ENCODE measurements at places on chromosomes 7 and 10. TPM values are rescaled to one million over a fixed set of nuclear protein-coding genes. Genes with fewer than 3 reads are reported as not detected.

The CPVL gene
- not detected for total RNA-seq

- no peaks in the 10 kb centered on the region for H3K4me1 ChIP-seq
- peaks cover 2% of the 10 kb centered on the region for H3K27me3 ChIP-seq
- no peaks in the 10 kb centered on the region for H3K36me3 ChIP-seq
- H3K4me3 ChIP-seq = no peak overlapping the region
- no peak overlapping the region for H3K27ac ChIP-seq
Observed at GRCh38 chr10:43667761-43668386, 19.2 kb upstream of the ZNF32 start.

The EPO gene
- total RNA-seq = not detected

DNA sequence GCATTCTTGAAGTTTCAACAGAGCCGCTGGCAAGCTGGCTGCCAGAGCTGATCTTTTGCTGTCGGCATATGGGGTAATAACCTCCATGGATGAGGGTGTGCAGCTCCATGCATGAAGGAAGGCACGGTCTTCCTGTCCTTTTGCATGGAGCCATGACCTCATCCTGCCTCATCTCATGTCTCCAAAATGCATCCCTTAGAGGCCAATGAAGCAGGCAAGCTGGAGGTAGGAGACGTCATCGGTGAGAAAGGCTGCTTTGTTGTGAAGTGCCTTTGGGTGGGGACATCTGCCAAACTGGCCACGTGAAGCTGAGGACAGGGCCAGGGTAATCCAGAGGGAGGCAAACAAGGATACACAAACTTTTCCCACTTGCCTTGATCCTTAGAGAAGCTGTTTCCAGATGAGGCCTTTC, 161.5 kb upstream of the TBX20 start:
- no peaks in the 10 kb centered on the region for H3K36me3 ChIP-seq
- no peak overlapping the region for H3K27ac ChIP-seq
- DNase-seq = no peak
- H3K4me3 ChIP-seq = no peak overlapping the region

- H3K4me1 ChIP-seq = no peaks in the 10 kb centered on the region
- H3K36me3 ChIP-seq = no peaks in the 10 kb centered on the region
- H3K27me3 ChIP-seq = no peaks in the 10 kb centered on the region
- no peak overlapping the region for H3K4me3 ChIP-seq
Observed at GRCh38 chr10:131249238-131249954, 62.1 kb downstream of the TCERG1L start.

DNA sequence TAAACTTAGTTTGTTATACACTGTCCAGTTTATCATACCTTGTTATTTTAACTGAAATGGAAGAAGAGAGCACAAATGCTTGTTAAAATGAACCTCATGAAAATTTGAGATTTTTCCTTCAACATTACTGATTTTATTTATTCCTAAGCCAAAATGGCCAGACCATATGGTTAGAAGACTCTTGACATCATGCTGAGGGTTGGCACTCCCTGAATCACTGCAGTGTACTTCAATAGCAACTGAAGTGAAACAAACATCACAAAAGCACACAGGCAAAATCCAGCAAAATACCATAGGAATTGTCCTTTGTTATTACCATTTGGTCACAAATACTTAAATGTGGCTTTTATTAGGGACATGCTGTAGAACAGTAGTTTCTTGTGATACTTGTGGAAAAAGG, 347.8 kb downstream of the NXPH1 start:
- no peak for DNase-seq
- H3K27ac ChIP-seq = no peak overlapping the region
- no peaks in the 10 kb centered on the region for H3K4me1 ChIP-seq
- no peaks in the 10 kb centered on the region for H3K36me3 ChIP-seq
- no peaks in the 10 kb centered on the region for H3K27me3 ChIP-seq

GRCh38 chr7:130970196-130970595, 236.2 kb upstream of the KLF14 start:
- H3K27ac ChIP-seq = no peak overlapping the region
- DNase-seq = no peak
- peaks cover 4% of the 10 kb centered on the region for H3K36me3 ChIP-seq
- H3K4me1 ChIP-seq = peaks cover 10% of the 10 kb centered on the region
- H3K4me3 ChIP-seq = no peak overlapping the region

GRCh38 chr10:125721035-125721434, 1.5 kb downstream of the EDRF1 start:
- no peak for DNase-seq
- peaks cover 7% of the 10 kb centered on the region for H3K36me3 ChIP-seq
- H3K4me1 ChIP-seq = no peaks in the 10 kb centered on the region

- no peak overlapping the region for H3K4me3 ChIP-seq
- DNase-seq = no peak
- peaks cover 13% of the 10 kb centered on the region for H3K36me3 ChIP-seq
- H3K4me1 ChIP-seq = 0 out of 2 replicates have a peak, but pooled peaks cover 5% of the 10 kb centered on the region
Observed at GRCh38 chr7:30787486-30787885, 16.3 kb downstream of the MINDY4 start.

DNA sequence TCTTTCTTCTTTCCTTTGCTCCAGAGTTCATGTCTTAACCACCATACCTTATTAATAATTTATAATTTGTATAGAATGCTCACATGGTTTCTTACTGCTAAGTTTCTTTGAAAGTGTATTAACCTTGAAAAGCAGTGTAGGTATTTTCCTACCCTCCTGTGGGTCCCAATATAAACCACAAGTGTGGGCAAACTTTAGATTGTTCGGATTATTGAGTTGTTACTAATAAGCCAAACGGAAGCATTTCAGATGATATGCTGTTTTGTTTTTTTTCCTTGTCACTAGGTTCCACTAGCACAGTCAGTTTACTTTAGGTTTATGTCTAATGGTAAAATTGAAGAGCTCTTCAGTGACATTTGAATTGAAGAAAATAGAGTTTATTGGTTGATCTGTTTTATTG, 10.2 kb downstream of the SSBP1 start:
- H3K4me3 ChIP-seq = no peak overlapping the region
- DNase-seq = no peak
- H3K4me1 ChIP-seq = no peaks in the 10 kb centered on the region
- H3K36me3 ChIP-seq = peaks cover 51% of the 10 kb centered on the region
- H3K27me3 ChIP-seq = no peaks in the 10 kb centered on the region

The UMAD1 gene
- 9.2 TPM for total RNA-seq

The NEUROG3 gene
- not detected for total RNA-seq

DNA sequence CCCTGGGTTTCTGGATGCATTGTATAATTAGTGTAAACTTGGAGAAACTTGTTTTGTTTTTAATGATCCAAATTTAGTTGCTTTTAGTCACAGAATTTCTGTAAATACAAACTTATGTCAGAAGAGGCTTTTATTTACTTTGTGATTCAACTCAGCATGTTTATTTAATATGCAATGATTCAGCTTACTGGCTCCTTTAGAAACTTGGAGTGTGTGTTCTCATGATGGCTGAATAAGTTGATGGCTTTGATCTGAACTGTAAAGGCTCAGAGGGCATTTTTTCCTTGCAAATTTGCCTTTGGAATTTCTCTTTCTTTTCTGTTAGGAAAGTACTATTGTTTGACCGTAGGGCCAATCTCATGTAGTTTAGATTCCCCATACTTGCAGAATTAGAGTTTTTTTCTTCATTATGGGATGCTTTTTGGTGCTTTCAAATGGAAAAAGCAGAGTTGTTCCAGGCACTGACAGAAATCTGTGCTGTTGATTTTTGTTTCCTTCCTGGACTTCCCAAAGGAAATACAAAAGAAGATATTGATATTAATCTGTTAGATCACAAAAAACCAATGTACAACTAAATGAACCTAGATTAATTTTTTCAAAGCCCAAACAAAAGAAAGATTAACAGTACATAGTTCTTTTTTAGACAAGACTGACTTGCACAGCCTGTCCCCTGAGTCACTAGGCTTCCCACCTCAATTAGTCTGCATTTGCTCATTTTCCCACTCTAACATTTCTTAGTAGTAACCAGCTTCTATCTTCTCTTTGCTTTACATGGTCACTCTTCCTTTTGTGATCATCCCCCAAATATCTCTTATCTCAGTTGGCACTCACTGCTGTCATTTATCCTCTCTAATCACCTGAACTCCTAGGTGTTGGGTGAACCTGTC, 96.8 kb upstream of the AGR3 start:
- H3K4me1 ChIP-seq = peaks cover 6% of the 10 kb centered on the region
- H3K4me3 ChIP-seq = no peak overlapping the region
- peak; percentile 88 for DNase-seq
- H3K27me3 ChIP-seq = no peaks in the 10 kb centered on the region
- peak overlapping the region; percentile 4 for H3K27ac ChIP-seq

The ITPRID1 gene
- not detected for total RNA-seq

The EBLN1 gene
- not detected for total RNA-seq

The ANKRD1 gene
- 10.8 TPM for total RNA-seq

The ARMH3 gene
- total RNA-seq = 13.1 TPM

DNA sequence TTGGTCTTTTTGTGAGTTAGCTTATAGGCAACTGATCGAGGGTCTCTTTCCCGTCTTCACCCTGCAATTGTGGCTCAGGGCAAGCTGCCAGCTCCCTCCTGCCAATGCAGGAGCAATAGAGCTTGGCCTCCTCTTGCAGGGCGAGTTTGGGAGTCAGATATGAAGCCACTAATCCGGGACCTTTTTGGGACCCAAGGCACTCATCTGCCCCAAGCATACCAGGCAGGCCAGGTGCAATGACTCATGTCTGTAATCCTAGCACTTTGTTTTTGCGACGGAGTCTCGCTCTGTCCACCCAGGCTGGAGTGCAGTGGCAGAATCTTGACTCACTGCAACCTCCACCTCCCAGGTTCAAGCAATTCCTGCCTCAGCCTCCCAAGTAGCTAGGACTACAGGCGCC, 21.1 kb downstream of the LIMK1 start:
- H3K4me1 ChIP-seq = peaks cover 3% of the 10 kb centered on the region
- no peak overlapping the region for H3K27ac ChIP-seq
- no peaks in the 10 kb centered on the region for H3K27me3 ChIP-seq
- H3K4me3 ChIP-seq = no peak overlapping the region

The OPALIN gene
- not detected for total RNA-seq

The ZCCHC24 gene
- total RNA-seq = 15.1 TPM

- peaks cover 10% of the 10 kb centered on the region for H3K4me1 ChIP-seq
- no peaks in the 10 kb centered on the region for H3K36me3 ChIP-seq
- DNase-seq = peak; percentile 43
- H3K27me3 ChIP-seq = no peaks in the 10 kb centered on the region
- no peak overlapping the region for H3K27ac ChIP-seq
Observed at GRCh38 chr10:74916283-74916682, 89.9 kb downstream of the KAT6B start.

The ZMIZ2 gene
- 2.8 TPM for total RNA-seq

The TBX20 gene
- 0.36 TPM for total RNA-seq

The C10orf67 gene
- total RNA-seq = 0.18 TPM

The FOXP2 gene
- 1.7 TPM for total RNA-seq

The CLDN3 gene
- not detected for total RNA-seq

The GIMAP2 gene
- total RNA-seq = not detected

- DNase-seq = no peak
- peaks cover 9% of the 10 kb centered on the region for H3K4me1 ChIP-seq
Observed at GRCh38 chr10:98339799-98340198, 71.8 kb upstream of the LOXL4 start.

DNA sequence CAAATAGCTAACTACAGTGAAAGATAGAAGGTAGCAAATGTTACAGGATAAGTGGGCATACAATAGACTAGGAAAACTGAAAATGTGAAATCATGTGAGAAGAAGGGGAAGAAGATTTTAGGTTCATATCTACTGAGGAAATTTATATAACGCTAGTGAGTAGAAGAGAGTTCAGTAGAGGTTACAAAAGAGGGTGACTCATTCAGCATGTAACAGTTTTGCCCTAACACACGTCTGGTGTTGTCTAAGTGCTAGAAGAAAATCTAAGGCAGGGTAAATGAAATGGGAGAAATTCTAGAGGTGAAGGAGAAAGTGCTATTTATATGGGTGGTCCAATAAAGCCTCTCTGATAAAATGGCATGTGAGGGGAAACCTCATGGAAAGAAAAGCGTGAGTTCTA, 731.4 kb upstream of the POT1 start:
- H3K4me1 ChIP-seq = no peaks in the 10 kb centered on the region
- H3K36me3 ChIP-seq = no peaks in the 10 kb centered on the region
- no peak for DNase-seq
- no peak overlapping the region for H3K4me3 ChIP-seq
- H3K27me3 ChIP-seq = no peaks in the 10 kb centered on the region

The PTER gene
- 6.9 TPM for total RNA-seq

DNA sequence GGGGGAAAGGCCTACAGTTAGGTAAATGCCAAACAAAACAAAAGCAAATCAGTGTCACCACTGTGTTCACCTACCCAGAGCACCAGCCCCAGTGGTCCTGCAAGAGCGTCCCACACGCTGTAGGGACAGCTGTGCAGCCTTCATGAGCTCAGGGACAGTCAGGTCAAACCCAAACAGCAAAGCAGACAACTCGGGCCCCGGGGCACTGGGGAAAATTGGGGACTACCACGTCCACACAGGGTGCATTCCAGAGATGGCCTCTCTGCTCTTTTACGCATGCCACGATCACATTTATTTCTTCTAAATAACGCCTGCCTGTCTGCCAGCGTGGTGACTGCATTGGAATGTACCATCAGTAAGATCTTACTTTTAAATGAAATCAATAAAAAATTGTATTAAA, 21.7 kb downstream of the EBF3 start:
- H3K4me3 ChIP-seq = no peak overlapping the region
- no peaks in the 10 kb centered on the region for H3K4me1 ChIP-seq
- DNase-seq = no peak
- H3K27ac ChIP-seq = no peak overlapping the region
- no peaks in the 10 kb centered on the region for H3K27me3 ChIP-seq

GRCh38 chr7:149669121-149669818, 104.1 kb downstream of the ZNF467 start:
- peaks cover 8% of the 10 kb centered on the region for H3K27me3 ChIP-seq
- no peak overlapping the region for H3K4me3 ChIP-seq
- no peak overlapping the region for H3K27ac ChIP-seq

The BMPER gene
- 7.5 TPM for total RNA-seq

The SLC26A5 gene
- not detected for total RNA-seq

The CHCHD2 gene
- 532 TPM for total RNA-seq

DNA sequence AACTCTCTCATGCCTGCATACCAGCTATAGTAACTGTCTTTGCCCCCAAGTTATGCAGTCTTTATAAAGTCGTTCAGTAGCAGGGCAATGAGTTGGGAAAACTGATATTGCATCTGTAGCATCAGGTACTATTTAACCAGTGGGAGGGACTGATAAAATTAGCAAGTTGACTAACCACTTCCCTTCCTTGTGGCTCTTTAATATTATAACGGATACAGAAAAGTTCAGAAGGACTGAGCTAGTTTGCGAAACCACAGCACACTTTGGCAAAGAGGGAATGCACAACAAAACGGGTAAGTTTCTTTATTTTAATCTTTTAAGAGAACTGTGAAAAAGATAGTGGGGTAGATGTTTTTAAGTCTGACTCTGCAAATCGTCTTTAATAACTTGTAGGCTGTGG, 205.3 kb upstream of the HDAC9 start:
- H3K4me3 ChIP-seq = no peak overlapping the region
- H3K4me1 ChIP-seq = no peaks in the 10 kb centered on the region
- no peak overlapping the region for H3K27ac ChIP-seq
- DNase-seq = no peak

The MEOX2 gene
- total RNA-seq = under 0.01 TPM

GRCh38 chr7:44438816-44439215, 51.6 kb downstream of the NUDCD3 start:
- H3K4me1 ChIP-seq = peaks cover 5% of the 10 kb centered on the region
- no peak overlapping the region for H3K4me3 ChIP-seq
- H3K27me3 ChIP-seq = no peaks in the 10 kb centered on the region
- H3K27ac ChIP-seq = no peak overlapping the region

Data from IMR-90 (cell line).